SIG-M5 (cell line): ENCODE measurements at places on chromosomes 7 and 10.

DNA sequence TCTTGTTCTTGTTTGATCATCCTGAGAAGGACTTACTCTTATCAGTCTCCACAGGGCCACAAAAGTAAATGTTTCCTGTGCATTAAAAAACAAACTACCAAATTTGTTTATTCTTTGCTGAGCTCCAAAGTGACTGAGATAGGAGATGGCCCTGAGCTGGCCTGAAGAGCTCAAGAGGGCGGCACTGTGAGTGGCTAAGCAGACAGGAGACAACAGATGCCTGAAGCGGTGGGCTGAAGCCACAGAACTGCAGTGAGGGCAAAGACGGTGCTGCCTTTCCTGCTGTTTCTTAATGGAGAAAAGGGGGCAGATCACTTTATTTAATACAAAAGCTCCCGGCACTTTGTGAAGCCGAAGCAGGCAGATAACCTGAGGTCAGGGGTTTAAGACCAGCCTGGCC is 379.6 kb downstream of the ARL4A start:
- no peak for DNase-seq

DNA sequence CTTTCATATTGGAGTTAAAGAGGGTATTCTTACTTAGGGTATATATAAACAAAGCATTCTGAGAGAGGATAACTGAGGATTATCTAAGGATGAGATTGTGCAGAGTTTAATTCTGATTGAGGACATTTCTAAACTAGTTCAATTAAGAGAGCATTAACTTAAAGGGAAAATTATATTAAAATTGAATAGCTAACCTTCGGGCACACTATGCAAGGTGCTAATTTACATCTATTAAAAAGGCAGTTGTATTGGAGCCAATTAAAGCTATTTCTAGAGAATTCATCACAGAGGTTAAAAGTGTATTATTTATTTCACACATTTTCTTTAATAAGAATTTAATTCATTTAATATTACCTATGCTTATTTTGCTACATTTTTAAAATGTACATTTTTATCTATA is 17.0 kb upstream of the PIK3CG start:
- DNase-seq: no peak

DNA sequence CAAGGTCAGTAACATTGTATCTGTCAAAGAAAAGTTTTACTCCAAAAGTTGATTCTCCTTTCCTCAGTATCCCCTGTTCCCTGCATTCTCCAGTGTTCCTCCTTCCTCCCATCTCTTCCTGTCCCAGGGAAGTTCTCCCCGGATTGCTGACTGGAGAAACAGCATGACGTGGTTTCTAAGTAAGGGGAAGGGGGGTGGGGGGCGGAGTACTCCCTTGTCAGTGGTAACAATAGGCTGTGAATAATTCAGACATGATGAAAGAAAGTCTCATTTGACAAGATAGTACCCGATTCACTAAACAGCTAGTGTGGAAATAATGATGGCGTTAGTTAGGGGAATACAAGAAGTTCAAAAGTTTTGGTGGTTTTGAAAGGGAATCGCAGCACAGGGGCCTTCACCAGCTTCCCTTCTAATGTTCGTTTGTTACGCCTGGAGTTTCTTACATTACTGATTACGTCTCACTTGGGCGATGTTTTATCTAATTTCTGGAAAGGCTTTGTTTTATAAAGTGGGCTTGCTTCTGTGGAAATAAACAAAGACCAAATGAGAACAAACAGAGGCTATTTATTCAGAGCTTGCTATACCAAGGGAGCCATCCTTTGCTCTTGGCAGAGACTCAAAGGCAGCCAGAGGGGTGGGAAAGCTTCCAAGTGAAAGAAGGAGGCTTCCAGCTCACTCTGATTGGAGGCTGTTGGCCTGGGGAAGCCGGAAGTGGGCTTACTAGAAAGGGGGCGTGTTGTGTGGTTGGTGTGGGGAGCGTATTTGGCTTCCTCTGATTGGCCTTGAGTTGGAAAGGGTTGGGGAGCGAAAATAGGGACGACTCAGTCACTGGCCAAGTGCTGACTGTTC is 453.7 kb downstream of the SDK1 start:
- no peak for DNase-seq

GRCh38 chr7:97819161-97819560 is 53.0 kb downstream of the ASNS start:
- DNase-seq: no peak

DNA sequence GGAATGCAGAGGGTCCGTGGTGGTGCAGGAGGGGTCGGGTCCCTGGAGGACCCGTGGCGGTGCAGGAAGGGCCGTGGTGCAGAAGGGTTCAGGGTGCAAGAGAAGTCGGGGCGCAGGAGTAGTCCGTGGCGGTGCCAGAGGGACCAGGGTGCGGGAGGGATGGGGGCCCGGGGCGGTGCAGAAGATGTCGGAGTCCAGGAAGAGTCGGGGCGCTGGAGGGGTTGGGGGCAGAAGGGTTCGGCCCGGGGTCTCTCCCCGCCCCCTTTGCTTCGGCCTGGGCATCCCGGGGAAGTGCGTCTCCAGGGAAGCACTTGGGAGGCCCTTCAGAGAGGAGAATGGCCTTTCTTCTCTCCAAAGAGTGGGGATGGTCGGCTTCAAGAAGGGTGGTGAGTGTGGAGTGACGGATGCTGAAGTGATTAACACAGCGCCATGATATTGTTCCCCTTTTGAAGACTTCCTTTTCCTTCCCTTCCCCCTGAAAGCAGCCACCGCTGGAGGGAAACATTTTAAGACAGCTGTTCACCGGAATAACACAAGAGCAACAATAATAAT is 997 bp downstream of the WDR37 start:
- DNase-seq: no peak

GRCh38 chr7:100486753-100487446 is 3.2 kb downstream of the NYAP1 start:
- DNase-seq: no peak

DNA sequence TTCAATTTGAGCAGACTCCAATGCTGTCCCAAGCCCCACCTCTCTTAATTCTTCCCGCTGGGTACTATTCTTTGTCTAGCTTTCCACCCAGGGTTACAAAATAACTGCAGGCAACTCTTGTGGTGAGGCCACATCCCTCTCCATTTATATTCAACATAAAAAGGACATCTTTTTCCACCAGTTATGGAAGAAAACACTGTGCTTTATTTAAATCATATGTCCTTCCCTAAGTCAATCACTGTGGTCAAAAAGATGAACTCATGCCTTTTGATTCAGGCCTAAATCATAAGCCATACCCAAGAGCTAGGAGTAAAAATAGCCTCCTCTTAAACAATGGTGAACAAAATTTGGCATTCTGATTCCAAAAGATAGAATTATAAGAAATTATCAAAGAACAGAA is 386.0 kb downstream of the SEMA3D start:
- DNase-seq: no peak

GRCh38 chr10:43327171-43327570 is 44.3 kb upstream of the FXYD4 start:
- no peak for DNase-seq

- no peak for DNase-seq
Measured at GRCh38 chr10:133237588-133238465, at the start of gene VENTX. TSS of gene VENTX (plus strand) at chr10:133237855. CDS start at chr10:133237915, 60 bp downstream.
